ENCODE measurements at places on chromosomes 11 and 22.
A peak's percentile ranks its signal among the peaks of the same experiment; 100 is the strongest.

DNA sequence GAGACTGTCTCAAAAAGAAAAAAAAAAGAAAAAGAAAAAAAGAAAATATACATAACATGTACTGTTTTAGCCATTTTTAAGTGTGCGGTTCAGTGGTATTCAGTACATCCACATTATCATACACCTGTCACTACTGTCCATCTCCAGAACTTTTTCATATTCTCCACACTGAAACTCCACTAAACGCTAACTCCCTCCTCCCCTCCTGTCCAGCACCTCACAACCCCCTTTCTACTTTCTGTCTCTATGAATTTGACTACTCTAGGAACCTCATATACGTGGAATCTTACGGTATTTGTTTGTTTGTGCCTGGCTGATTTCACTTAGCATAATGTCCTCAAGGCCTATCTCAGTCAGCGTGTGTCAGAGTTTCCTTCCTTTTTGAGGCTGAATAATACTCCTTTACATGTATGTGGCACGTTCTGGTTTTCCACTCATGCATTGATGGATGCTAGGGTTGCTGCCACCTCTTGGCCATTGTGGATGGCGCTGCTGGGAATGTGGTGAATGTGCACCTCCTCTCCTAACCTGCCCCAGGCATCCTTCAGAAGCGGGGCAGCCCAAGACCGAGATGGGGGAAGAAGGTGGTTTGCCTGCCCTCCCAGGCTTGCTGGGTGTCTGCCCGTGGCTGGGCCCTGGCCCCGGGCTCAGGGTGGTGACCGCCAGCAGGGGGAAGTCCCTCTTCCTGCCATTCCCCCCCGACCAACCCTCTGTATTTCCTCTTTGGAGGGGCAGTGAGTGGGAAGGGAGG lies 60.5 kb downstream of the BCR start:
- no peak for DNase-seq

- DNase-seq: no peak
Measured at GRCh38 chr22:22616636-22617035, 27.8 kb upstream of the GGTLC2 start.

- no peak for DNase-seq
Measured at GRCh38 chr11:117490911-117491310, 163.3 kb downstream of the CEP164 start.

- no peak for DNase-seq
Measured at GRCh38 chr11:110716361-110716760, 4.1 kb upstream of the ARHGAP20 start.

DNA sequence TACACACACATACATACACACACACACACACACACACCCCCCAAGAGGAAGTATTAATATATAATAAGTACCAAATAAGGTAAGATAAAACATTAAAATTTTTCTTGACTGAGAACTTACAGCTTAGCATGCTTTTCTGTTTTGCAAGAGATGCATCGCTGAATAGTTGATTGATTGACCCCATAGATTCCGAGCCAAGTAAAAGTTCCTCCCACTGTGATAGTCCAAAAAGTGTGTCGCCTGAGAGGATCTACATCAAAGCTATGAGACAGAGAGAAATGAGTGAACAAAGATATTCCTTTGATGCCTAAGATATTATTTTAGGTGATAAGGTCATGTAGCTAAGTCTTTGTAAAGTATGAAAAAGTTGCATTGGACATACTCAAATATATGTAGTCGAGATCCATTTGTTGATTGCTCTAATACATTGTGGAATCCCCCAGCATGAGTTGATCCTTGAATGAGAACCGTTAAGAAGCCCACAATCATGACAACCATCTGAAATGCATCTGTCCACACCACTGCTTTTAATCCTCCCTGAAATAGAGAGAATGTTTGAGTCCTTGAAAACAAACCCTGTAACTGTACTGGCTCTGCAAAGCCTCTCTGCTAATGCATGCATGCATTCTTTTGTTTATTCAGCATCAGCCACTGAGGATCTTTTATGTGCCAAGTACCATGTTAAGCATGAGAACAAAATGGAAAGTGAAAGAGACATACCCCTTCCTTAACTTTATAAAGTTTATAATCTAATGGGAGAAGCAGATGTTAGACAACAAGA lies 18.3 kb downstream of the SLC5A12 start:
- no peak for DNase-seq

DNA sequence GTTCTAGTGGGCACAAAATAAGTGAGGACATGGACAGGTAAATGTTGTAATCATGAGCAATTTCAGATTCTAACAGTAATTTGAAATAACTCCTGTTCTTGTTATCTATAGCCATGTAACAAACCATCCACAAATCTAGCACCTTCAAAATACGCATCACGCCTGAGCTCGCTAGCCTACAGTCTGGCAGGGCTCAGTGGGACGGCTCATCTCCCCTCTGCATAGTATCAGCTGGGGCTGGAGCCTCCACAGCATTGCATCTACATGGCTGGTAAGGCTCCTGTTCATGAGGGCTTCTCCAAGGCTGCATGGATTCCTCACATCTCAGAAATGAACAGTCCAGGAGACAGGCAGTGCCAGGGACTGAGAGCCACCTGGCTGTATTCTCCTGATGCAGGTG lies 112.6 kb downstream of the KCNQ1 start:
- DNase-seq: no peak

GRCh38 chr22:23106906-23107367 lies 34.9 kb downstream of the RSPH14 start:
- peak; percentile 32 for DNase-seq

GRCh38 chr11:122983438-122984185 lies 2.0 kb upstream of the BSX start:
- no peak for DNase-seq

GRCh38 chr11:110337570-110338193 lies 41.3 kb upstream of the RDX start:
- no peak for DNase-seq

GRCh38 chr11:126282361-126282735 lies 545 bp upstream of the TIRAP start:
- DNase-seq: no peak

GRCh38 chr11:79466411-79466810 lies 25.6 kb upstream of the TENM4 start:
- DNase-seq: no peak

DNA sequence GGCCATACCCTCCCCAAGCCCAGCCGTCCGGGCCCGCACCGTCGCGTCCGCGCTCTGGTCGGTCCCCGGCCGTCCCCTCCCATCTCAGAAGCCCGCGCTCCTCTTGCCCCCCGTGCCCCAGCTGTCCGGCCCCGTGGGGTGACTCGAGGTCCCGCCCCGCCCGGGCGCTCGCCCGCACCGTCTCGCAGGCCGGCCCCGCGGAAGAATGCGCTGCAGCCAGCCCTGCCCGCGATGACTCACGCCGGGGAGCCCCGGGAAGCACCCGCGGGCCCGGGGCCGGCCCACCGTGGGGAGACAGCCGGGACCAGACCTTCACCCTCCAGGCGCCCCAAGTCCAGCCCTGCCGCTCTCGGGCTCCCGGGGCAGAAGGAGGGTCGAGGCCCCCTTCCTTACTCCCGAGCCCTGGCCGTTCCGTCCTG lies 320 bp upstream of the PHLDA2 start:
- no peak for DNase-seq
